Vagina (tissue), 2 donors: ENCODE measurements at places on chromosomes 1 and 21.

DNA sequence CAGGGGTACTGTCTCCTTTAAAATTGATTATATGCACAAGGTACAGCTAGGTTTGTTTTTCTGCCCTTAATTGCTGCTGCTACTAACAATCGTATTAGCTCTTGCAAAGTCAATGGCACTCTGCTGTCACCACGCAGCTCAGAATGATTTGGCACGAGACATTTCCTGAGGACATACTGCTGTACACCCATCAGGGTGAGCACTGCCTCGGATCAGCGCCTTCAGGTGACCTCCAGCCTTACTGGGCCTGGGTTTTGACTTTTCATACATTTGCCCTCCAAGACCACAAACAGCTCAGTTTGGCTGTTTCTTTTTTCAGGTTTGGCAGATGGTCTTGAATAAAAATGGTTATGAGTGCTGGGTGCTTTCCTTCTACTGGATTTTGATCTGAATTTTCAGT lies 110.9 kb downstream of the NTPCR start:
- no peak for DNase-seq

GRCh38 chr1:55932402-55932801 lies 647.0 kb downstream of the PLPP3 start:
- no peak for DNase-seq

- no peak for DNase-seq
These were observed 859 bp upstream of the ERMAP start for GRCh38 chr1:42815941-42816584.

GRCh38 chr1:100552031-100552430 lies 14.1 kb downstream of the GPR88 start:
- DNase-seq = no peak

- DNase-seq = no peak
These were observed 322.5 kb upstream of the ADGRL2 start for GRCh38 chr1:81478219-81478618.

DNA sequence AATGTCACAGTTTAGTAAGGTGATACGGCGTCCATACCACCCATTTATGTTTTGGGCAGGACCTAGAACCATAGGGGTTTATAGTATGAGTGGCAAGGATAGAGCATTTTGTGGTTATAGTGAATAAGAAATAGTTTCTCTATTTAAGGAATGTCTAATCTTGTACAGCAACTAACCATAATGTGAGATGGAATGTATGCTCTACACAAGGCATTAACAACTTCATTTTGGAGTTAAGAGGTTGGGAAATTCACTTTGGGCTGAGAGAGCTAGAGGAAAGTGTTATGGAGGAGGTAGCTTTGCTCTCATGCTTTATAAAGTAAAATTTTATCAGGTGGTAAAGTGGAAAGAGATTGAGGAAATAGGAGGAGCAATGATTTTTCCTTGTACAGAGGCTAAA lies 3.0 kb upstream of the MCL1 start:
- DNase-seq = no peak

GRCh38 chr1:48203287-48203900 lies 19.1 kb upstream of the SLC5A9 start:
- DNase-seq = no peak

- DNase-seq = no peak
These were observed 72.6 kb upstream of the IPO9 start for GRCh38 chr1:201756406-201756805.

- no peak for DNase-seq
These were observed 54.2 kb downstream of the IGSF5 start for GRCh38 chr21:39799178-39799577.

GRCh38 chr1:38191461-38191860 lies 144.9 kb upstream of the POU3F1 start:
- DNase-seq = no peak
